ENCODE measurements at places on chromosomes 7 and 10. TPM values are rescaled to one million over a fixed set of nuclear protein-coding genes. Genes with fewer than 3 reads are reported as not detected.

HGF gene
- total RNA-seq = 3.7 TPM

TSPAN14 gene
- total RNA-seq = 48.7 TPM

FOXL3 gene
- not detected for total RNA-seq

CTAGE15 gene
- not detected for total RNA-seq

ALOX5 gene
- 41.2 TPM for total RNA-seq

PHKG1 gene
- 10.2 TPM for total RNA-seq

TRPV6 gene
- not detected for total RNA-seq

AKR1B15 gene
- not detected for total RNA-seq

TRIM4 gene
- total RNA-seq = 52.9 TPM

PPP1R9A gene
- total RNA-seq = 38.6 TPM

DNA sequence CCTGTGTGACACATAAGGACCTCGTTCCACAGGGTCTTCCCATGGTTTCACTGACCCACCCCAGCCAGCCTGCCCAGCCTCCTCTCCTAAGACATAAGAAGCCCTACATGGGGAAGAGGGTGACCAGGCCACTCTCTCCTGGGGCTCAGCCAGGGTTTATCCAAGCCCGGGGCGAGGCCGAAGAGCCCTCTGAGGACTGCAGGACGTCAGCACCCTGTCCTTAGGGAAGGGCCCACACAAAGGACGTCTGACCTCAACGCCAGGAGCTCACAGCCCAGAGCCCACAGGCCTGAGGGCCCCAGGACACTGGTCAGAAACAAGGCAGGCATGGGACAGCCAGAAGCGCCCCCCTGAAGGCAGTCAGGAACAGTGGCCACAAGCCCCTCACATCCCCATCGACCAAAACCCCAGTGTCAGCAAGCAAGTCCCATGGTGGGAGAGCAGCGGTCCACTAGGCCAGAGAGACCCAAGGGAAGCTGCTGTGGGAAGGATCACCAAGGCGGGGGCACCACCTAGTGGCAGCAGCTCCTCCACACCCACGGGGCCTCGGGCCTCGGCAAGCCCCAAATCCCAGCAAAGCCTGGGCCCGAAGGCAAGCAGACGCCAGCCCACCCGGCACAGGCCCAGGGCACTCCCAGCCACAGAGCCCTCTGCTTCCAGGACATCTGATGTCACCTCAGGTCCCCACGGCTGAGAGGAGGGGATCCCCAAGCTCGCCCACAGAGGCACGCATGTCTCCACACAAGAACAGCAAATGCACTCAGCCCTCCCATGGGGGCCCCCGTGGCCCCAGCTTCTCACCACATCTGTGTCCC, 23.4 kb downstream of the MAD1L1 start:
- no peak overlapping the region for H3K4me3 ChIP-seq
- H3K36me3 ChIP-seq = peaks cover 31% of the 10 kb centered on the region
- DNase-seq = peak; percentile 74
- no peaks in the 10 kb centered on the region for H3K27me3 ChIP-seq
- H3K27ac ChIP-seq = no peak overlapping the region
- H3K4me1 ChIP-seq = no peaks in the 10 kb centered on the region

- H3K36me3 ChIP-seq = no peaks in the 10 kb centered on the region
- H3K4me3 ChIP-seq = no peak overlapping the region
- DNase-seq = no peak
These were observed 211.2 kb upstream of the PRSS58 start for GRCh38 chr7:142468871-142469665.

DNA sequence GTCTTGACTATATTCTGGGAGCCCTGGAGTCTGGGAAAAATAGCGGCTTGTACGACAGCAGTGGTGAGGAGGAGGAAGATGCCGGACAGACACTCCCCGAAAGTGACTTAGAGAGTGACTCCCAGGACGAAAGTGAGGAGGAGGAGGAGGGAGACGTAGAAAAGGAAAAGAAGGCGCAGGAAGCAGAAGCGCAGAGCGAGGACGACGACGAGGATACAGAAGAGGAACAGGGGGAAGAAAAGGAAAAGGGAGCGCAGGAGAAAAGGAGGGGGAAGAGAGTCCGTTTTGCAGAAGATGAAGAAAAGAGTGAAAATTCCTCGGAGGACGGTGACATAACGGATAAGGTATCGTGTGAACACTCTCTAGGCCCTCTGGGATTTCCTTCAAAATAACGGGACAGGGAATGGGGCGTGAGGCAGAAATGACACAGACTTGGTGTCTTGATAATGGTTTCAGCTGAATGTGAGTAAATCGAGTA, 908 bp downstream of the NOM1 start:
- H3K36me3 ChIP-seq = no peaks in the 10 kb centered on the region
- peaks cover 18% of the 10 kb centered on the region for H3K4me1 ChIP-seq
- H3K4me3 ChIP-seq = peak overlapping the region; percentile 59
- no peaks in the 10 kb centered on the region for H3K27me3 ChIP-seq
- H3K27ac ChIP-seq = peak overlapping the region; percentile 55

DNA sequence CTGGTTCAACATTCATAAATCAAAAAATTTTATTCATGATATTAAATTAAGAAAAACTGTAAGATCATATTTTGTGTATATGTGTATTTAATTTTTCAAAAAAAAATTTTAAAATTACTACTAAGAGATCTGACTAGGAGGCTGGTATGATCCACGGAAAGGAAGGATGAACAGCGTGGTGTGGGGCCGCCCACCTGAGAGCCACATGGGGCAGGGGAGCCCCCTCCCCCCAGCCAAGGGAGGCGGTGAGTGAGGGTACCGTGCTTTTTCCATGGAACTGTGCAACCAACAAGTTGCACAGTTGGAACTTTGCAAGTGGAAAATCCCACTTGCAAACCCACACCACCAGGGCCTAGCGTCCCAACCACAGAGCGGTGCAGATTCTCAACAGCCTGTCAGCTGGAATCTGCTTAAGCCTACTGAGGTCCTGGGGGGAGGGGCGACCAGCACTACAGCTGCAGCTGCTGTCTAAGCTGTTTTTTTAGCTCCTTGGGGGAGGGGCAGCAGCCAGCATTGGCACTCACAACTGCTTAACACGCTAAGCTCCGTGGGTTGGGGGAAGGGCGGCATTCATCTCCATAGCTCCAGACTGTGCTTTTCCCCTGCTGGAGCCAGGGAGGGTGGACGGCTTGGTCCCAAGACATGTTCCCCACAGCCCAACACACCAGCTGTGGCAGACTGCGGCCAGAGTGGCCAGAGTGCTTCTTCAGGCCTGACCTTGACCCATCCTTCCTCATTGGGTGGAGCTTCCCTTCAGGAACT, 94.2 kb upstream of the IGFBP3 start:
- H3K4me3 ChIP-seq = no peak overlapping the region
- H3K4me1 ChIP-seq = no peaks in the 10 kb centered on the region
- H3K27me3 ChIP-seq = no peaks in the 10 kb centered on the region
- no peak overlapping the region for H3K27ac ChIP-seq
- no peaks in the 10 kb centered on the region for H3K36me3 ChIP-seq

DNA sequence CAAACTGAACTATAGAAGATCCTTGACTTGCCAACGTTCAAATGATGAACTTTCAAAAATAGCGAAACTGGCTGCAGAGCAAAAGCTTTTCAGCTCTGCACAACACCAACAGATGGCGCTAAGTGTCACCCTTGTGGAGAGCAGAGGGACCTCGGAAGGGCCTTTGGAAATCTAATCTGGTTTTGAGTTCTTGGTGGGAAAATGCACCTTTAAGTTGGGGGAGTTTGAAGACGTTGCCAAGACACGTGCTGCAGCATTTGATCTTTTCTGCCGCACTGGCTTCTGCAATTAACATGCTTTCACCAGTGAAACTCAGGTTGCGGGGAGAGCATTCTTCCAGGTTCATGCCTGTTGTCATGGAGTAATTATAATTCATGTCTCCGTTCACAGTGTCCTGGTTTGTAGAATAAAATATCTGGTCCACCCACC, 26.3 kb upstream of the WDR11 start:
- H3K4me3 ChIP-seq = no peak overlapping the region
- no peaks in the 10 kb centered on the region for H3K36me3 ChIP-seq
- no peak overlapping the region for H3K27ac ChIP-seq

DNA sequence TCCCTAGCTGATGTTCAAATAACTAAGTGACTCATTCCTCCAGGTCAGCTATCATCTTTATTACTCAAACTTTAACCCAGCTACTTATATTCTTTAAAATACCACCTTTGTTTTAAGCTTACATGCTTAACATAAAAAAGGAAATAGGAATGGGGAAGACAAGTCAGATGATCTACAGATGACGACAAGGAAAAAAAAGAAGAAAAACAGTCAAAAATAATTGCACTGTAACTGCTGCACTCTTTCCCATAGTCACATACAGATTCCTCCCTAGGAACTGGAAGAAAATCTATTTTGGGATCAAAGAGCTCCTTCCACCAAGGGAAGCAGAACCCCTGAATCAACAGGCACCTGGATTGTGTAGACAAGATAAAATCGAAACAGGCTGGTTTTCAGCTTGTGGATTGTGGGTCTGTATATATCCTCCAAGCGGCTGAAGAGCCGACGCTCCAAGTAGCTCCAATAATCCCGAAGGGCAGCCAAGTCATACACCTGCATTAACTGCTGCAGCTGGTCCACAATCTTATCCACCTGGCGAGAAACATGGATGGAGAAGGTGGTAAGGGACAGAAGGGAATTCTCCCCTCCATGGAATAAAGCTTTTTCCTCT, 2.0 kb downstream of the WDR91 start:
- H3K4me3 ChIP-seq = no peak overlapping the region
- peaks cover 21% of the 10 kb centered on the region for H3K4me1 ChIP-seq
- H3K36me3 ChIP-seq = peaks cover 16% of the 10 kb centered on the region
- H3K27me3 ChIP-seq = no peaks in the 10 kb centered on the region
- no peak for DNase-seq

DNA sequence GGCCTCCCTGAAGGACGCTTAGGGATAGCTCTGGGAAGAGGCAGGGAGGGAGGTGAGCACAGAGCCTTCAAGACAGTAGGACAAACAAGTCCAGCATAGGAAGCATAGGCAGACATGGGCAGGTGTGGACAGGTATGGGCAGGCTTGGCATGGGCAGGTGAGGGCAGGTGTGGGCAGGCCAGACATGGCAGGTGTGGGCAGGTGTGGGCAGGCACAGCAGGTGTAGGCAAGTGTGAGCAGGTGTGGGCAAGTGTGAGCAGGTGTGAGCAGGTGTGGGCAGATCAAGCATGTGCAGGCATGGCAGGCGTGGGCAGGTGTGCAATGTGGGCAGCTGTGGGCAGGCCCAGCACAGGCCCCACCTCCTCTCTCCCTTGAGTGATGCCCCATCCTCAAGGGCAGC, 148.8 kb upstream of the ZMIZ1 start:
- H3K4me3 ChIP-seq = no peak overlapping the region
- H3K4me1 ChIP-seq = no peaks in the 10 kb centered on the region
- H3K27me3 ChIP-seq = no peaks in the 10 kb centered on the region
- DNase-seq = no peak

- H3K36me3 ChIP-seq = no peaks in the 10 kb centered on the region
- H3K4me1 ChIP-seq = no peaks in the 10 kb centered on the region
- H3K27ac ChIP-seq = no peak overlapping the region
These were observed 163.0 kb downstream of the CALN1 start for GRCh38 chr7:72249106-72249505.

DNA sequence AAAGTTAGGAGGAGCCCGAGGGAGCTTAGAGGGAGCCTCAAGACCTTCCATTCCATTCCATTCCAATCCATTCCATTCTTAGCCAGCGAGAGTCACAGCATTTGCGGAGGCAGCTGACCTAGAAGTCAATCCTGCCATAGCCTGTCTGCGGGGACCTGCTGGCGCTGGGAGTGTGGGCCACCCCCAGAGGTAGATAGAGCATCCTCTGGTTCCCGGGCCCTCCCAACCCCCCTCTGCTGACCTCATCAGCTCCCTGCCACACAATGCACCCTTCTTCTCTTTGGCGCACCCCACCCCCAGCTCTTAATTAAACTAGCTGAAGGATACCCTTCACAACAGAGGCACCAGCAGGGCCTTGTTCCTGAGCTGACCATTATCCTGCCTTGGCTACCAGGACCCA, 152.5 kb upstream of the ZMIZ1 start:
- no peak for DNase-seq
- no peak overlapping the region for H3K4me3 ChIP-seq
- H3K36me3 ChIP-seq = no peaks in the 10 kb centered on the region

GRCh38 chr10:6956562-6956961, 376.5 kb upstream of the PRKCQ start:
- no peak for DNase-seq
- H3K27me3 ChIP-seq = no peaks in the 10 kb centered on the region
- H3K27ac ChIP-seq = no peak overlapping the region
- H3K4me3 ChIP-seq = no peak overlapping the region
- H3K4me1 ChIP-seq = no peaks in the 10 kb centered on the region

- H3K27ac ChIP-seq = no peak overlapping the region
- H3K36me3 ChIP-seq = no peaks in the 10 kb centered on the region
- H3K4me1 ChIP-seq = no peaks in the 10 kb centered on the region
- H3K4me3 ChIP-seq = no peak overlapping the region
- DNase-seq = no peak
These were observed 38.0 kb downstream of the MDFIC start for GRCh38 chr7:114959931-114960330.

DNA sequence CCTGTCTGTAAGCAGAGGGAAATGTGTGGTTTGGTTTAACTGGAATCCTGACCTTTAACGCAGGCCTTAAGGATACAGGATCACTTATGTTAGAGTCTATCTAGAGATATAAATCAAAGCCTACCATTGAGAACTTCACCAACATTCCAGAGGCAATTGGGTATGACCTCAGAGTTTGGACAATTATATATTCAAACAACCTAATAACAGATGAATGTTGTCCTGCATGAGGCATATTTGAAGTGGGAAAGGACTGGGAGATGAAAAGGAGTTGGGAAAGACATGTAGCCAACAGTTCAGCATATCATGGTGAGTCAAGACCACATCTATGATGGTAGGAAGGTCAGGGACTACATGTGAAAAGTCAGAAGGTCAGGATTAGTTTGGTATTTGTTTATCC, 274.2 kb downstream of the DOCK4 start:
- no peak for DNase-seq
- H3K4me3 ChIP-seq = no peak overlapping the region
- H3K27ac ChIP-seq = no peak overlapping the region
- no peaks in the 10 kb centered on the region for H3K27me3 ChIP-seq

DNA sequence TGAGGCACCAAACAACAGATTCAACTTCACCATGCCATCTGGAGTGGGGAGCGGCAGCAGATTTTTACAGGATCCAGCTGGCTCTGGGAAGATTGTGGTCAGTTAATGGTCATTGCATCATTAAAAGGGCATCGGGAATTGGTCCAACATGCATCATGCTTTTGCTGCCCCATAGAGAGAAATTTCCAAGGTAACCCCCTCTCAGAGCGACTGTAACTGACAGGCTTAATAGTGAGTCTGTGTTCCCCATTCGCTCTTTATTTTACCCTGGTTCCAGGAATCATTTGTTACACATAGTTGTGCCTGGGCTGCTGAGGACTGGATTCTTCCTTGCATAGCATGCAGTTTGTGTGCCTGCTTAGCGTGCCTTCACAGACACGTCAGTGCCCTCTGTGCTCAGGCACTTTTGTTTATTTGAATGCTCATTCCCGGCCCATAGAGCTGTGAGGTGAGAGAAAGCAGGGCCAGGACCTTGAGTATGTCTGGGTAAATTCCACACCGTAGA, 49.9 kb downstream of the CDHR3 start:
- no peak overlapping the region for H3K27ac ChIP-seq
- H3K4me3 ChIP-seq = no peak overlapping the region
- H3K27me3 ChIP-seq = no peaks in the 10 kb centered on the region
- H3K4me1 ChIP-seq = peaks cover 18% of the 10 kb centered on the region
- no peak for DNase-seq
- H3K36me3 ChIP-seq = no peaks in the 10 kb centered on the region

- DNase-seq = no peak
- no peak overlapping the region for H3K4me3 ChIP-seq
- no peaks in the 10 kb centered on the region for H3K36me3 ChIP-seq
- no peaks in the 10 kb centered on the region for H3K4me1 ChIP-seq
These were observed 105.6 kb downstream of the MAPK8 start for GRCh38 chr10:48412081-48412480.

Measured in adrenal gland (tissue), 19 donors.